Mammary epithelial cell (primary cell): ENCODE measurements at places on chromosomes 6 and 20.

- no peak for DNase-seq
Measured at GRCh38 chr20:45387274-45387673, 9.1 kb upstream of the TP53TG5 start.

DNA sequence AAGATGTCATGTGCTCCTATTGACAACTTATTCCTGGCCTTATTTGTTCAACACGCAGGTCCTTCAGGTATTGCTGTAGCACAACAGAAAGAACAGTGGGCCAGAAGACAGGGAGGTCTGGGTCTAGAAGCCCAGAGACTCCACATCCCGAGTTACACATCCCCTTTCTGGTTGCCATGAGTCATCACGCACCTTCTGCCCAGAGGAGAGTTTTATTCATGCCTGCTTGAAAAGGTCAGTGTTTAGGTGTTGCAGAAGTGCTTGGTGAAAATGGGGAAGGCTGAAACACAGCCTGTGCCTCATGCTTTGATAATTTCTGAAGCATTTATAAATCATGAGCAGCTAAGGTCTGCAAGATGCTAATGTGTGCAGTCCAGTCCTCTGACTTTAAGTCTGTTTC, 256.4 kb downstream of the GMPR start:
- DNase-seq: peak; percentile 53

DNA sequence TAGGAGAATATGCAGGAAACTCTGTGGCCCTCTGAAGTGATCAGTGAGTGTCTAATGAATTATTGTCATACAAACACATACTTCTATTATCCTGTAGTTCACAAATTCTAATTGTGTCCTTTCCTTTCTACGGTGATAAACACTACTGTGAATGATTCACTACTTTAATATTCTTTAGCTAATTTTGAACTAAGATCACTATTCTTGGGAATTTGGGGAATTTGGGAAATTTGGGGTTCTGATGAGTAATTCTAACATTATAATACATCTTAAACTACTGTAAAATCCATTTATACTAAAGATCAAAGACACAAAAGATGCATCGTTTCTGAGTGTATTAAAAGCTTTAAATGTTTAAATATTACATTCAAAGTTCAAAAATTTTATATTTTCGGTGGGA, 1287.2 kb upstream of the CITED2 start:
- DNase-seq: no peak

- DNase-seq: no peak
Measured at GRCh38 chr6:39225543-39225942, 3.7 kb downstream of the KCNK5 start.

DNA sequence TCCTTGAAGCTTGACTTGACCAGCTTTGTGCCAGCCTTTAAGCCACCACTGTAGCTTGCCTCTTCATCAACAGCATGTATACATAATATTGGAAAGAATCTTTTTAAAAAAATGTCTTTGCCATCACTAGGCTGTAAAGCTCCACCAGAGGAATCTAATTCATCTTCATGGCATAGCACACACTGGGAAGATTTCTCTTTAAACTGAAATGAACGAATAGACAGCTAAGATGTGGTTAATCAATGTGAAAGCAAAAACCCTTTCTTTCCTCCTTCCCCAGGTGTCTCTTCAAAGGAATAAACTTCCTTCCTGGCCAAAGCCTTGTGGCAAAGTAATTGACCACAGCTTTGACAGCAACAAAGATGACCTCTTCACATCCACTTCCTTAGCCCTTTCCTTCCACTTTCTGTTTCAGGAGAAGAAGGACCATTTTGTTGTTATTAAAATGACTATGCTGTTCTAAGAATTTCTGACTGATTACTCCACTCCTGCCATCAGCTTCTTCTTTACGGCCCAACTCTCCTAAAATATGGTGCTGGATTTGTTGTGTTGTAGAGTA, 428.7 kb upstream of the SOX4 start:
- DNase-seq: peak; percentile 6

GRCh38 chr20:50799890-50800550, 5.2 kb downstream of the BCAS4 start:
- no peak for DNase-seq

DNA sequence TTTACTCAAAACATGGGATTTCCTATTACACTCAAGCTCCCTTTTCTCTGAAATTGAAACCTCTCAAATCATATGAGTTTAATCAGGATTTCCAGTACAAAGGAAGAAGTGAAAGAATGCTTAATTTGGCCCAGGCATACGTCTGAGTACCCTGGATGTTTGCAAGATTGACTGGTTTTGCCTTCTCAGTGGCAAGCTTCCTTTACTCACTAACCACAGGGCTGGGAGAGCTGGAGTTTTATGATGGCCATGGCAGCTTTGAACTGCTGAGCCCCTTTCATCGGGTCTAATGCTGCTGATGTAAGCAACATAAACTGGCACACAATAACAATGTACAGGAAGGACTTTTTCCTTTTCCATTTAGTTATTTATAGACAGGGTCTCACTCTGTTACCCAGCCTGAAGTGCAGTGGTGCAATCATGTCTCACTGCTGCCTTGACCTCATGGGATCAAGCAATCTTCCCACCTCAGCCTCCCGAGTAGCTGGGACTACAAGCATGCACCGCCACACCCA, 194.8 kb downstream of the SLC35F1 start:
- no peak for DNase-seq

- DNase-seq: no peak
Measured at GRCh38 chr6:107103082-107103481, 12.2 kb downstream of the BEND3 start.

DNA sequence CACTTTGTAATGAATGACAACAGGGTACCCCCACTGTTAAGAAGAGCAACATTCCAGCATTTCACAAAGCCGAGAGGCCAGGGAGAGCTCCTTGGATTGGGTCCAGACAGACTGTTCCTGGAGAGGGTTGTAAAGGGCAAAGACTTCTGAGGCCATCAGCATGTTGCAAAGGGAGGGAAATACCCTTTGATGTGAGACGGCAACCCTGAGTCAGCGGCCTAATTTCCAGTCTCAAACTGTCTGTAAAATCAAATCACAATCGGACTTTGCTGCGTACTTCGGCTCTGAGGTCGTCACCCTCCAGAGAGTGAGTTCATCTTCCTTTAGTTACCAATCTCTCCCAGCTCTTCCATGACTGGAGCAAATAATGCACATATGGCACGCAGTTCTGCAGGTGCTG, 101.0 kb upstream of the DTNBP1 start:
- no peak for DNase-seq

- DNase-seq: no peak
Measured at GRCh38 chr6:43673444-43674084, 14.0 kb downstream of the MRPS18A start.

DNA sequence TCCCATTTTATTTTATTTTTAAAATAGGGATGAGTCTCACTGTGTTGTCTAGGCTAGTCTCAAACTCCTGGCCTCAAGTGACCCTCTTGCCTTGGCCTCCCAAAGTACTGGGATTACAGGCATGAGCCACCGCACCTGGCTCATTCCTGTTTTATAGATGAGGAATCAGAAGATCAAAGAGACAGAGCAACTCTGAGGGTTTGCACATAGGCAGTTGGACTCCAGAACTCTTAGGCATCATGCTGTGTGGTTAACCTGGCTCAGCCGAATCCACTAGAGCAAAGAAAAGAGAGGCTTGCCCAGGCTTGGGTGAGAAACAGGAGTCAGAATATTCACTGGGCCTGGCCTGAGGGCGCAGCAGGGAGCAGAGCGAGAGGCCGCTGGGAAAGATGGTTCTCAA, 9.4 kb downstream of the MYH7B start:
- DNase-seq: no peak

- no peak for DNase-seq
Measured at GRCh38 chr20:16864069-16864468, 115.9 kb downstream of the OTOR start.

DNA sequence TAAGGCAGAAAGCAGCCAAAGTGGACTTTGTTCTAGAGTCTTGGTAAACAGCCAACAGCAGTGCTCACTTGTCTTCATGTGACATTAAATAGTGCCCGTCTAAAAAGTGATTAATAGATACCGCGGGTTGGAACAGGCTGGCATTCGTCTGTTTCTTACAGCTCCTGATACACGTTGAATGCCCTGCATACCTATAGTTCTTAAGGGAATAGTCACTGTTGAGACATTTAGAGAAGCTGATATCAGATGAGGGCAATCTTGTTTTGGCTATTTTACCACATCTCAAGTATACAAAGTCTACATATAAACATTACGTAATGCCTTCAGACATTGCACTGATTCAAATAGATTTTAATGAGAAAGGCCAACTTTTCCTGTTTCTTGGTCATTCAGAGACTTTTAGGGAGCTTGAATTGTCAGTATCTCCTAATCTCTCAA, 374.9 kb upstream of the FLRT3 start:
- peak; percentile 82 for DNase-seq

- DNase-seq: no peak
Measured at GRCh38 chr6:150646228-150646627, 46.5 kb downstream of the PLEKHG1 start.

DNA sequence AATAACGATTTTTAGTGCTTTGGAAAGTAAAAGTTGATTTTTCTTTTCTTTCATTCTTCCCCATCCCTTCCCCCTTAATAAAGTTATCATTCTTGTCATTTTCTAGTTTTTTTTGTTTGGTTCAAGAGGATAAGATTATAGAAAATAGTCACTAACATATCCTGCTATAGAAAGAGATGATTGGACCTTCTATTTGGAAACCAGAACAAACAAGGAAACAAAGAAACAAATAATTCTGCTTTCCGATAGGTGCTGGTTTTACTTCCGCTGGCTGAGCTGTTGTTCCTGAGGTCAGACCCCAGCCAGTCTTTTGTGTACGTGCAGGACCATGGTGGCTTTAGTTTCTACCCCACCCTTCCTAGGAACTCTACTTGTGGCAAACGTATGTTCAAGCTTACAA, at the start of gene CDH26:
TSS of gene CDH26 (plus strand) at position 301 of the 400 bp plus-strand sequence. CDS start 304 bp downstream, outside the sequence.
- no peak for DNase-seq

- DNase-seq: no peak
Measured at GRCh38 chr6:30019819-30020218, 41.2 kb upstream of the POLR1H start.

- DNase-seq: no peak
Measured at GRCh38 chr6:44399991-44400390, 12.5 kb downstream of the CDC5L start.

- no peak for DNase-seq
Measured at GRCh38 chr6:40796260-40797221, 209.4 kb upstream of the LRFN2 start.

GRCh38 chr20:25178563-25179438, 16.7 kb upstream of the ENTPD6 start:
- peak; percentile 97 for DNase-seq

- DNase-seq: no peak
Measured at GRCh38 chr6:108780784-108781183, 67.4 kb upstream of the ARMC2 start.

GRCh38 chr6:135910790-135911618, 59.5 kb downstream of the PDE7B start:
- DNase-seq: no peak

DNA sequence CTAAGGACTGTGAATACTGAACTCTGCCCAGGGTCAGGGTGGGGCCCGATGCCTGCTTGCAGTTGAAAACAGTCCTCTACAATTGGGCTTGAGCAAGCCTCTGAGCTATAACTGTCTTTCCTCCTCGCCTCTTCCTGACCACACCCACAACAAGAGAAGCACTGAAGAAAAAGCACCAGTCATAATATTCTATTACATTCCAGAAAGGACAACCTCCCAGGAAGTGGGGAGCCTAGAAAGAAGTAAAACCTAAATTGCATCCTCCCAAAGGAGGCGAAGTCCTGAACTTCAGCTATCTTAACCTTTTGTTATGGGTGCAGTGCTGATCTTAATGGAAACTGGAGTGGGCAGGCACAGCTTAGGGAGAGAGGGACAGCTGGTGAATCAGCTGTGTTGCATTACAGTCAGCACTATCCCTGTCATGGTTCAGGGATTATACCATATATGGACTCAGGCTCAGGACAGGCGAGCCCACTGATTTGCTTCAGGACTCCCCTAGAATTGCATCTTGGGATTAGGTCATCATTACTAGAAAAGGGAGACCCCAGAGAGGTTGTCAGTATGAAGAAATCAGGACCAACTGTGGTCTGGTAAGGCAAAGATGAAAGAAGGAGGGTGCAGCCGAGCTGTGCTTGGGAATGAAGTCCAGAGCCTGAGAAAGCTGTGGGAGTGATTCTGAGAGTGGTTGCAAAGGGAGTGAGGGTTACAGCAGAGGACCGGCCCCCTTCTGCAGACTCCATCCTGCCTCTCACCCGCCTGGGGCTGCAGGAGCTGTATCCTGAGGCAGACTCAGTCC, 18.3 kb upstream of the TRAM2 start:
- DNase-seq: peak; percentile 55

- DNase-seq: no peak
Measured at GRCh38 chr20:58570204-58570859, 55.1 kb upstream of the APCDD1L start.
